ENCODE measurements at places on chromosomes 4 and X.

DNA sequence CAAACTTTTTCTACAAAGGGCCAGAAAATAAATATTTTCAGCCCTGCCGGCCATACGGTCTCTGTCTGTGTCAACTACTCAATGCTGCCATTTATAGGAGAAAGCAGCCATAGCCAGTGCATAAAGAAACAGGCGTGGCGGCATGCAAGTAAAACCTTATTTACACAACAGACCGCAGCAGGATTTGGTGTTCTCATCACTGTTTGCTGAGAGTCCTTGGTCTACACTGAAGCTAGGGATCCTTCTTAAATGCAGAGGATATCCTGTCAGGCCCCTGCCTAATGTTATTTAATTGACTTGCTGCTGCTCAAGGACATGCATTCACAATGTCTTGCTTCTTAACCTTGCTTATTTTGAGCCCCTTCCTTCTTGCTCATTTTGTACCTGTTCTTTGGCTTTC lies 54.7 kb downstream of the CPE start:
- no peak for DNase-seq

- DNase-seq = no peak
These were observed 399.9 kb downstream of the GPM6A start for GRCh38 chr4:175412161-175412560.

DNA sequence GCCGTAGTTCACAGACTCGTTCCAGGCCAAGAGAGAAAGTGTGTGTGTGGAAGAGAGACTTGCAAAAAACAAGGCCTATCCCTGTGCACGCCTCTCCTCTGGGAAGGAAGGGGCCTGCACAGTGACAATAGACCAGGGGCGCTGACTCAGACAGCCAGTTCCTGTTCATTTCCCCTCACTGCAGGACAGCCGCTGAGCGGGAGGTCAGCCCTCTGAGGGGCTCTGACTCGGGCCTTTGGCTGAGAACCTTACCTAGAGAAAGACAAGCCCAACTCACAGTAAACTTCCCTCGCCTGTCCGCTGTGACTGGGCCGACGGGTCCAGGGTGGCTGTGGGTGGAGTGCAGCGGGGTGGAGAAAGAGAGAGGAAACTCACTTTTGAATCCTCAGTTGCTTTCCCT lies 52.1 kb downstream of the RTL5 start:
- no peak for DNase-seq

- no peak for DNase-seq
These were observed 1153.8 kb downstream of the STIM2 start for GRCh38 chr4:28014469-28014868.

DNA sequence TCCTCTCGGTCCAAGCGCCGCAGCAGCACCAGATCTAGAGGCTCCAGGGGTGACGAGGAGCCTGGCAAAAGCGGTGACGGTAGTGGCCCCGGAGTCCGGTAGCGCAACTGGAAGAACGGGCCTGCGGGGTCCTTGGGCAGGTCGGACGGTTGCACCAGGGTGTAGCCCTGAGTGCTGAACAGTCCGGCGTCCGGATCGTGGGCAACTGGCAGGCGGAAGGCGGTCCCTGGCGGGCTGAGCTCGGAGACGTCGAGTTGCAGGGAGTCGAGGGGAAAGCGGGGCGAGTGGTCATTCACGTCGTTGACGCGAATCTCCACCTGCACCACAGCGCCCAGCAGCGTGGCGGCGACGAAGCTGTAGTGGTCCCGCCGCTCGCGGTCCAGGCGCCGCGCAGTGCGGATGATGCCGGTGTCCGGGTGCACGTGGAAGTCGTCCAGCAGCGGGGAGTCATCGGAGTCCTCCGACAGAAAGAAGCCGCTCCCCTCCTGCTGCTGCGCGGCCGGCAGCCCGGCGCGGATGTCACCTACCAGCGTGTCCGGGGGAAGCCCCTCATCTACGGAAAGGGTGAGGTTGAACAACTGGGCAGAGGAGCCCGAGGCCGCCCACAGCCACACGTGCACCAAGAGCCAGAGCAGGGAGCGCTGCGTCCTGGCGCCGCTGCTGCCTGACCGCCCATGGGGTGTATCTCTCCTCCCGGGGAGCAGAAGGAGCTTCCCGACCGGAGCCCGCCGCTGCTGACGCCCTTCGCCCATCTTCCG lies 837 bp downstream of the DCHS2 start:
- no peak for DNase-seq

DNA sequence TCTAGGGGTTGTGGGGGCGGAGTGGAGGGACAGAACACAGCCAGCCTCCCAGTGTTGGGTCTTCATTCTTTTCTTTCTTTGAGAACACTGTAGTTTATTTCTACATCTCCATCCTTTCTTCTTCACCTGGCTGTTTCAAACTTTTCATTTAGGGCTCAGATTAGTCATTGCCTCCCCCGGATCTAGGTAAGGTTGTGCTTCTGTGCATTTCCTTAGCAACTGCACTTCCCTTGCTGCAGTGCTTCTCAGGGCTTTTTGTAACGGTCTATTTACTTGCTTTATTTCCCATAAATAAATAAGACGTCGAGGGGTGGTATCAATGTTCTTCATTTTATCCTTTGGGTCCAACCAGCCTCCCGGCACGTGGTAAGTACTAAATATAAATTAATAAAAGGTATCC lies 31.3 kb downstream of the ADGRL3 start:
- DNase-seq = no peak

DNA sequence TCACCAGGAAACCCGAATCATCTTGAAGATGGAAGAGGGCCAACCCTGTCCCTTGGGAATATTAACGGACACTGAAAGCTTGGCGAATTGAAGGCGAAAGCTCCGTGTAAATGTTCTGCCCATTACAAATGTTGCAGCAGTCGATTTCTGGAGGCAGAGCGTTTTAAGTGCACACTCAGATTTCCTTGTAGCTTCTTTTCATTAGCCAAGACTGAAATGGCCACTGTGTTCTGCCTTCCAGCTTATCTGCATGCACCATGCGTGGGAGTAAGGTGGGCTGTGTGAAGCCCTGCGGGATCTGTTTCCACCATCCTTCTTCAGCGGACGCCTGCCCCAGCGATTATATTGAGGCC lies 1.3 kb downstream of the SMIM20 start:
- DNase-seq = no peak

DNA sequence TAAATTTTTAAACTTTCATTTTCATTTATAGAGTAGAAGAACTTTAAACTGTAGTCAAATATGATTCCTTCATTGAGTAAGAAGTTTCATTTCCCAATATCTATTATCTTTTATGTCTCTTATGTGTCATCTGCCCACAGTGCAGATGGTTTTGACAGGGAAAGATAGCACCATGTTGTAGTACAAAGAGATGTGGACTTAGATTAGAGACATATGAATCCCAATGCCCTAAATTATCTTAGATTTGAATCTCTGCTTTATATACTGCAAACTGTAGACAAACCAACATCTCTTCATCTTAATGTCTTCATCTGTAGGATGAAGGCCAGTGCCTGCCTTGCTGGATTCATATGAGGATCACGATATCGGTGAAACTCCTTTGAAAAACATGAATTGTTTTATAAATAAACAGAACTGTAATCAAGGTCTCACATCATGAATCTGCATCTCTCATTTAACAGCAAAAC lies 217.5 kb downstream of the BANK1 start:
- DNase-seq = no peak

GRCh38 chrX:115958687-115959359 lies 211.7 kb upstream of the AGTR2 start:
- DNase-seq = no peak

- no peak for DNase-seq
These were observed 195.9 kb downstream of the OR13H1 start for GRCh38 chrX:131739823-131740222.

DNA sequence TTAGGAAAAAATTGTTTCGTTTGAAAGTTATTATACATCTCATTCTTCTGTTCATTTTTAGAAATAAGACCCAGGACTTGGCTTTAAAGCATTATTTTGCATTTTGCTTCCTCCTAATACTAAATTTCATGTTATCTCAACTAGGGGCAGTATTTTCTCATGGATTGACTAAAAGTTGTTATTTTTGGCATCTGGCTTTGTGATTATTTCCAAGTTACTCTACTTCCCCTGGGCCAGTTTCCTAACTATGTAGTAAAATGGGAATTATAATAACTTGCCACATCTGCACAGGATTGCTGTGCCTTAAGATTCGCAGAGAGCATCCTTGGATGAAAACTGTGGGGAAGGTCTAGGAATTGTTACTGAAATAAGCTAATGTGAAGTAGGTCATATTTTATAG lies 3.0 kb downstream of the RBPJ start:
- DNase-seq = no peak

DNA sequence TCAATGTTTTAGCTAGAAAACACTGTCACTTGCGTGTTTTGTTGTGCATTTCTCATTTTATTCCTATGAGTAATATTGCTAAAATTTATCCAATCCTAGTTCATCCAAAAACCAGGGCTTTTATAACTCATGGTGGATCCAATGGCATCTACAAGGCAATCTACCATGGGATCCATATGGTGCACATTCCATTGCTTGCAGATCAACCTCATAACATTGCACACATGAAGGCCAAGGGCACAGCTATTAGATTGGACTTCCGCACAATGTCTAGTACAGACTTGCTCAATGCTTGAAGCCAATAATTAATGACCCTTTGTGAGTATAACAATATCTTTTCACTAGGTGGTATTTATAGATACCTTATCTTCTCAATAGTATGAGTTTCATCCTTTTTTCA lies 57.2 kb upstream of the UGT2B7 start:
- no peak for DNase-seq

DNA sequence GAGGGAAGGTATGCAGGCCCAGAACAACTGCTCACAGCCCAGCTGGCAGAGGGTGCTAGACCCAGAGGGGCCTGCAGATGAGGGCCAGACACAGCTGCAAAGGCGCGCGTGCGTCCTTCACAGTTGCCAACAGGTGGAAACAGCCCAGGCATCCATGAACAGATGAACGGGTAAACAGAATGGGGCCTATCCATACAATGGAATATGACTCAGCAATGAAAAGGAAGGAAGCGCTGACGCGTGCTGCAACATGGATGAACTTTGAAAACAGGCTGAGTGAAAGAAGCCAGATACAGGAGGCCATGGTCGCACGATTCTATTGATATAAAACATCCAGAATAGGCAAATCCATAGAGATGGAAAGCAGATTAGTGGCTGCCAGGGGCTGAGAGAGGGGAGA lies 83.1 kb upstream of the DDX3X start:
- no peak for DNase-seq

- peak; percentile 23 for DNase-seq
These were observed 382.8 kb downstream of the KLHL4 start for GRCh38 chrX:87900320-87900908.

DNA sequence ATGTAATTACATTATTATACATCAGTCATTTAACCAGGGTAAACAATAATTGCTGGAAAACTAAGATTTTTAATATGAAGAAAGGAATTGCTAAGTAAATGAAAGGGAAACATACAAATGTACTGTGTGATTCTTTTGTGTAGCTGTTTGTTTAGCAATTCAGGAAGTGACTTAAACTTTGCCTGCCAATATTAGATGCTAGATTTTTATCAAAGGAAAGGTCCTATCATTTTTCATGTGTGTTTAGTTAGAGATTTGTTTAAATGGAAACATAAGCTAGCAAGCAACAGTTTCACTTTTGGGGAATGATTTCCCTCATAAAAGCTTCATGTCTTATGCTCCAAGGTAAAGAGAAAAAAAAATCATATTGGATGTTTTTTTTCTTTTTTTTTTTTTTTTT lies 95.1 kb upstream of the LIMCH1 start:
- no peak for DNase-seq

DNA sequence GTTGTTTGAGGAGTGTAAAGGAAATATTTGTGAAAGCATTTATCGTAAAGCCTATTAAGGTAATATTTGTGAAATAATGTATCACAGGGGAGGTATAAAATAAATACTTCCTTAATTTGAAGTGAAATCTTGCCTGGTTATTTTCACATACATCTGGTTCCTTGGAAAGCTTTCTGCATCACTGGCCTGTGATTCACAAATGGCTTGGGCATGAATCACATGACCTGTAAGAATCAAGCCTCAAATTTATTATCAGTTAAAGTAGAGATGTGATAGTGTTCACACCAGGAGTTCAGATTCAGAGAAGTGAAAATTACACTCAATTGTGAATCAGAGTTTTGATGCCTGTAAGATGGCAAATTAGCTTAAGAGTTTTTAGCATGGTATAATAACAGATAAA lies 1911.4 kb downstream of the STIM2 start:
- DNase-seq = peak; percentile 4

- DNase-seq = no peak
These were observed 588 bp downstream of the ART3 start for GRCh38 chr4:76074993-76075600.

DNA sequence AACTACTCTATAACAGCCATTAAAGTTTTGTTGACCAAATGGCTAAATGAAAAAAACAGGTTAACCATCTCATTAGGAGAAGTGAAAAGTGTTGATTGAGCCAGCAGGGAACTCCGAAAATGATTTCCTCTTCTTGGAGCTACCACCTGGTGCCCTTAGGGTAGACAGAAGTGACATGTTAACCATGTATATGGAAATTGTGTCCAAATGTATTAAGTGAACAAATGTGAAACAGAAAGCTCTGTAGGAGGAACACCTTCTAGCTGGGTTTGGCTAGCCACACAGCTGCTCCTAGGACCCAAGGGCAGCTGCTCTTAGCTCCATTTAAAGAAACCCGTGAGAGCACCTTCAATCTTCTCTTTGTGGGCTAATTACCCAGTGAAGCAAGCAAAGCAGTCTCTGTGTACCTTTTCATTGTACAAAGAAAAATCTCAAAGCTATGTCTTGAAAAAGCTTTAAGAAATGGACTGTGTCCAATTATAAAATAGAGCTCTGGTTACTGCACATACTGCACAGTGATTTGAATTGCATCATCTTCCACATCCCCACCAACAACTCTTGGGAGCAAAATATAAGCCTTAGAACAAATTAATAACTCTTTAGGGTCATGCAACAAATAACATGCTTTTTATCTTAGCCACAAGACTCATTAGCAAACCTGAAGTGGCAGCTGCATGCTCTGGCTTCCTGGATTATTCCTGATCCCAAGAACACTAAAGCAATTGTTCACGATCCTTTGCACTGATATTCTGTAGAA lies 59.2 kb upstream of the PARM1 start:
- no peak for DNase-seq

DNA sequence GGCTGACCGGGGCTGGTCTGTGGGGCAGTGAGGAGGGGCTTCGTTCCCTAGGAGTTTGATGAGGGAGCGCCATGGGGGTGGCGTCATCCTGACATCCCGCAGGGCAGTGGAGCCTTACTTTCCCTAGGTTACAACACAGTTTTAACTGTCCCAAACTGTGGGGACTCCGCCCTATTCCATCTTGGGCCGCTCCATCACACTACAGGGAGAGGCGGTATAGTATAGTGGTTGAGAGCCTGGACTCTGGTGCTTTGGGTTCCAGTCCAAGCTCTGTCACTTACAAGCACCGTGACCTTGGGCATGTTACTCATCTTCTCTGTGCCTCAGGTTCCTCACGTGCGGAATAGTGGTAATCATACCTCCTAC lies 44.2 kb downstream of the ZNF185 start:
- DNase-seq = no peak

DNA sequence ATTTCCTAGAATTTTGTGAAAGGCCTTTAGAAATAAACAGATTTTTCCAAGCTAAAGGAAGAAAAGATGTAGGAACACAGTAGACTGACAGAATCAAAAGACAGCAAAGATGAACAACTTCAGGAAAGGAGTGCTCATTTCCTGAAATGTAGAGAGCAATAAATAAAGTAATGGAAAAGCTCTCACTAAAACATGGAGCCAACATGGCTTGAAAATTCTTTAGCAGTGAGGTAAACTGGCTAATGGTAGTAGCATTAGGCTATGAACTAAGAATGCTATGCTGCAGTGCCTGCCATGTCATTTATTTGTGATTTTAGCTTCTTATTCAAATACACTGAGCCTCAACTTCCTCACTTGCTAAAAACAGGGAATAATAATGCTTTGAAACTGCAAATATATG lies 108.7 kb downstream of the IQCM start:
- DNase-seq = peak; percentile 52
